ENCODE measurements at places on chromosomes 11 and 22. TPM values are rescaled to one million over a fixed set of nuclear protein-coding genes. Genes with fewer than 3 reads are reported as not detected.

The TMEM191B gene
- 1.8 TPM for polyA plus RNA-seq

The ANO1 gene
- polyA plus RNA-seq, result 8.0 TPM

The MUC2 gene
- polyA plus RNA-seq, result not detected

The PGA3 gene
- polyA plus RNA-seq, result not detected

The CRYBA4 gene
- polyA plus RNA-seq, result not detected

The GRAMD1B gene
- 7.1 TPM for polyA plus RNA-seq

The C11orf91 gene
- 0.10 TPM for polyA plus RNA-seq

The HTR3B gene
- polyA plus RNA-seq, result not detected

The USP35 gene
- 10.4 TPM for polyA plus RNA-seq

The WNT11 gene
- polyA plus RNA-seq, result 0.10 TPM

The B4GALNT4 gene
- polyA plus RNA-seq, result 45.4 TPM

The TSGA10IP gene
- 0.21 TPM for polyA plus RNA-seq

The PPME1 gene
- polyA plus RNA-seq, result 100 TPM

- no peak for DNase-seq
Measured at GRCh38 chr11:69155302-69156234, at the start of gene SMIM38. SMIM38 (plus strand) TSS chr11:69155935; CDS start chr11:69157847, 1,912 bp downstream.

DNA sequence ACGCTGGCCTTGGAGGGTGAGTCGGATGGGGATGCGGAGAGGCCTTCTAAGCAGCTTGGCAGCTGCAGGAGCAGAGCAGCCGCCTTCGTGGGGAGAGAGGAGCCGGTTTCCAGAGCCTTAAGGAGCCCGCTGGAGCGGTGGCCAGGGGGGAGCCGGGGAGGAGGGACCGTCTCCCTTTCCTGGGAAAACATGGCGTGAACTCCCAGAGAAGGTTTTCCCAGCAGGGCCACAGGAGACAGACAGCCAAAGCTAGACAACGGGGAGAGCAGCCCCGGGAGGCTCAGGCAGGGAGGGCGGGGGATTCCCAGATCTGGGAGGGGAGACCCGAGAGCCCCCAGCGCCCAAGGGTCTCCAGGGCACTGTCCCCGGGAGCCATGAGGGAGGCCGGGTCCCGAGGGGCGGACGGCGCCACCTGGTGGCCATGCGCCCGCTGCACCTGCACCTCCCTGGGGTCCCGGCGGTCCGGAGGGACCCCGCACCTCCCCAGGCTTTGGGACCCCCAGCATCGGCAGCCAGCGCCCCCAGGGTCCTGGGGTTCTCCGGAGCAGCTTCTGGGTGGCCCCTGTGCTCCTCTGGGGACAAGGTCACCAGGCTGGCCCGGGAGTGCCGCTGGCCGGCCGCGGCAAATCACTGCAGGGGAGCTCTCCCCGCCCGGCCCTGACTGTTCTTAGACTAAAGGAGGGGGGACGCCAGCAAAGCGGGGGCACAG, 2.4 kb upstream of the SYT8 start:
- no peak for DNase-seq

DNA sequence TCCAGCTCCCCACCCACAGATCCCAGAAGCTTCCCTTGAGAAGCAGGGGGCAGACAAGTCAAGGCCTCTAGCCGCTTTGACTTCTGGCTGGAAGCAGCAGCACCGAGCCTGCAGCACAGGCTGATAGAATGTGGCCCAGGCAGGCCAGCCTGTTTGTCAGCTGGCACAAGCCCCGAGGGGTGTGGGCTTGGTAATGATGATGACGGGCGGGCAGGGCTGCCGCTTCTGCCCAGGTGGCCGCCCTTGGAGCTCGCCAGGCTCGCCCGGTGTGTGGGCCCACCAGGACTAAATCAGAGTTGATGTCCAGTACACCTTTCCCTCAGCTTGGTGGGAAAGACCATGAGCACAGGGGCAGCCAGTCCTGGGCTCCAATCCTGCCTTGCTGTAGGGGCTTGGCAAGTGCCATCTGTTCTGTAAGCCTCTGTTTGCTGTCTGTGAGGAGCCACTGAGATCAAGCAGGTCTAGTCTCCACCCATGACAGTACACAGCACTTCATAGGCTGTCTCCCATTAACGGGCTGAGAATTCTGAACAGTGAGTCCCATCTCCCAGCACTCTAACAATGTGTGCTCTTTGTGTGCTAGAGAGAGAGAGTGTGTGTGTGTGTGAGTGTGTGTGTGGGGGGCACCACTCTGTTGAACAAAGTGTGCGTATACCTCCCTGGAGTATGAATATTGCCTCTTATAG, 26.8 kb downstream of the MICAL2 start:
- no peak for DNase-seq

- DNase-seq, result peak; percentile 83
Measured at GRCh38 chr11:126317756-126318573, 14.1 kb downstream of the DCPS start.

DNA sequence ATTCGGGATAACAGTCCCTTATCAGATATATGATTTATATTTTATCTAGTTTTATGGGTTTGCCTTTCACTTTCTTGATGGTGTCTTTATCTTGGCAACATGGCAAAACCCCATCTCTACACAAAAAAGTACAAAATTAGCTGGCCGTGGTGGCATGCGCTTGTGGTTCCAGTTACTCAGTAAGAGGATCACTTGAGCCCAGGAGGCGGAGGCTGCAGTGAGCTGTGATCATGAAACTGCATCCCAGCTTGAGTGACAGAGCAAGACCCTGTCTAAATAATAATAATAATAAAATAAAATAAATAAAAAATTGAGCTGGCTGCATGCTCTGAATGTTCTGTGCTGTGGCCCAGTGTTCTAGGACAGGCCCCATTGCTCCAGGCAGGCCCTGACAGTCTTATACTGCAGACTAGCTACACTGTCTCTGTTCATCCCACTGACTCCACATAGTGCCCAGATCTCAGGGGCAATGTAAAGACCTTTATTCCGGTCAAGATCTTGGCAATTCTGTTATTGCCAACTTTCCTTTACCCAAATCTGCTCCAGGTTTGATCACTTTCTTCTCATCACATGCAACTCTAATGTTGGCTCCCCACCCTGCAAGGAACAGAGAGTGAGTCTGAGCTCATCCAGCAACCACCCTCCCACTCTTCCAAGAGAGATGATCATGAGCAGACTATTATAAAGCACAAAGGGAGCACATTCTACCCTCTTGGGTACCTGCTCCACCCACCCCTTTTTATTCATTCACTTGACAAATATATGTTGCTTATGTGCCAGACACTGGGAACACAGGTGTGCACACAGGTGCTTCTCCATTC, 8.8 kb downstream of the HSPA8 start:
- no peak for DNase-seq

- no peak for DNase-seq
Measured at GRCh38 chr11:122746050-122746478, 90.5 kb downstream of the UBASH3B start.

DNA sequence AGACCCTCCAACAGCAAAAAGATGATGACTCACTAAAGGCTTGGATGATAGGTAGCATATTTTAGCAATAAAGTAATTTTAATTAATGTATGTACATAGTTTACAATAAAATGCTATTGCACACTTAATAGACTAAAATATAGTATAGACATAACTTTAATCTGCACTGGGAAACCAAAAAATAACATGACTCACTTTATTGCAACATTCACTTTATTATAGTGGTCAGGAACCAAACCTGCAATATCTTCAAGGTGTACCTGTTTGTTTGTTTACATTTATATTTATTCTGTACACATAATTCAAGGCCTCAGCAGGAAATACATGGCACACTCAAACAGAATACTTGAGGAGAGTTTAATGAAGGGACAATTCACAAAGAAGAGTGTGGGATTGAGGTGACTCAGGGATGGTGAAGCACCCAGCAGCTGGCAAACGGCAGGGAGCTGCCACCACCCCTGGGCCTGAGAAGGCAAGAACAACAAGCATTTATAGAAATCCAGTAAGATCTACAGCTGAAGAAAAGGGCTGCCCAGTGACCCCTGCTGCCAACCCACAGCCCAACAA, 51.5 kb upstream of the POU2AF2 start:
- DNase-seq, result no peak

DNA sequence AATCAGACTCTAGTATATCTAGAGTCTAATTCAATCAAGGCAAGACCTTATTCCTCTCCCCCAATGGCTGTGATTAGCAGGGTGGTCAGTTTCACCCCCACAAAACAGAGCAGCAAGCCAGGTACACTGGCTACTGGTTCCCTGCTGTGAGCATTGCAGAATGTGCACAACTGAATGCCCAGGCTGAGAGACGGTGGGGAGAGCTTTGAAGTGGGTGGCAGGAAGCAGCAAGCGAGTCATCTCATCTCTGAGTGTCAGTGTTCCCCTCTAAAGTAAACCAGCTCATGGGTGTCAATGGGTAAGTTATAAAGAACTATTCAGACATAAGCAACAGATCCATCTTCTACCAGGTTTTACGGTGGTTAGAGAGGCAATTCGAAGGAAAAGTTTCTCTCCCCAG, 37.6 kb downstream of the GAB4 start:
- no peak for DNase-seq

DNA sequence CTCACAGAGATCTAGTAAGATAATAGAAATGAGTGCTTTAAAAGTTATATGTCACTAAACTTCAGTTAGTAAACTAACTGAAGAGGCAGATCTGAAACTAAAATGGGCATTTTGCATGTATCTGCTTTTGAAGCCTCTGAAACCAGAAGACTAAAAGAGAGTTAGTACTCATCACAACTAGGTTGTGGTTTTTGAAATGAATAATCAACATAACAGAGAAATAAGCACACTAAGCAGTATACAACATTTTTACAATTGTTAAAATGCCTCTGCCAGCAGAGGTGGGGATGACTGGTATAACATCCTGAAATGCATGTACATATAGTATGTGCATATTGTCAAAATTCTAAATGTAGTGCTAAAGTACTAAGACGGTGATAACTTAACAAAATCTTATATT, 564.5 kb downstream of the DLG2 start:
- no peak for DNase-seq

- no peak for DNase-seq
Measured at GRCh38 chr11:123069908-123070821, 8.2 kb upstream of the HSPA8 start.

GRCh38 chr22:29693161-29693560, 26.6 kb upstream of the CABP7 start:
- DNase-seq, result no peak

GRCh38 chr22:17234144-17234623, 14.9 kb upstream of the ADA2 start:
- DNase-seq, result no peak

- DNase-seq, result peak; percentile 99
Measured at GRCh38 chr11:86174101-86175046, 70.2 kb upstream of the EED start.

DNA sequence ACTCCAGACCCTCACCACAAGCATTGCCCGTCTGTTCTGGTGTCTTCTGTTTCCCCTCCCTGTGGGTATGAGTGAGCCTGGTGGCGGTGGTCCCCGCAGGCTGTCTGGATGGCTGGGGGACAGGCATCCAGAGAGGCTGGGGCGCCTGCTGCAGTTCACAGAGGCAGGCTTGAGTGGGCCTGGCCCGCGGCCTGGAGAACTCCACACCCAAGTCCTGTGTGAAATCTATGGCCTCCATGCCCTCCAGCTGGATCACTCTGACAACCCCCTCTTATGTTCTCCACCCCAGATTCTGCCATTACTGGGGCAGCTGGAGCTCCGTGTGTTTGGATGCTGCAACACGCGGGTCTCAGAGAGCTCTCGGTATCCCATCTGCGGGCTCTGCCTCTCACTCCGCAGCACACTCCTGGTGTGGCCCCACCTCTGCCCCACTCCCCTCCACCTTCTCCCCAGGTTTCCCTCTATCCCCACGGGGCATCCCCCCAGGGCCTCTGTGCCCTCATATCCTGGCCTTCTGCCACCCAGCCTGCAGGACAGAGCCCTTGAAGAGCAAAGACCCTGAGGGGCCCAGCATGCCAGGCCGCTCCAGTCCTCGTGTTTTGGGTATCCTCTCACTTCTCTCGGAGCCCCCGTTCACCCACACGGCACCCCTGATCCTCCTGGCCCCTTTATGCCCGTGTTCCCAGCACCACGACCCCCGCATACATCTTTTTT, 31.3 kb downstream of the LRRC74B start:
- DNase-seq, result no peak

- DNase-seq, result peak; percentile 92
Measured at GRCh38 chr22:42754658-42755057, 34.0 kb upstream of the A4GALT start.

- no peak for DNase-seq
Measured at GRCh38 chr22:19971276-19972124, 29.9 kb upstream of the TXNRD2 start.

DNA sequence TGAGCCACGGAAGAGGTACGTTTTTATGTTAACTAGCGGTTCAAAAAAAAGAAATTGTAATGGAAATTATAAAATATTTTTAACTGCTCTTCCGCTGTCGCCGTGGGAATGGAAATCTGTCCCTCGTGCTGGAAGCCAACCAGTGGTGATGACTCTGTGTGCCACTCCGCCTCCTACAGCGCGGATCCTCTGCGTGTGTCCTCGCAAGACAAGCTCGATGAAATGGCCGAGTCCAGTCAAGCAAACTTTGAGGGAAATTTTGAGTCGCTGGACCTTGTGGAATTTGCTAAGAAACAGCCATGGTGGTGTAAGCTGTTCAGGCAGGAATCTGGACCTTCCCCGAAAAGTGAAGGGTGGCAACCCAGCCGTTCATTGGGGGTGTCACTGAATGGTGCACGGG, 2.9 kb upstream of the CBX7 start:
- no peak for DNase-seq

DNA sequence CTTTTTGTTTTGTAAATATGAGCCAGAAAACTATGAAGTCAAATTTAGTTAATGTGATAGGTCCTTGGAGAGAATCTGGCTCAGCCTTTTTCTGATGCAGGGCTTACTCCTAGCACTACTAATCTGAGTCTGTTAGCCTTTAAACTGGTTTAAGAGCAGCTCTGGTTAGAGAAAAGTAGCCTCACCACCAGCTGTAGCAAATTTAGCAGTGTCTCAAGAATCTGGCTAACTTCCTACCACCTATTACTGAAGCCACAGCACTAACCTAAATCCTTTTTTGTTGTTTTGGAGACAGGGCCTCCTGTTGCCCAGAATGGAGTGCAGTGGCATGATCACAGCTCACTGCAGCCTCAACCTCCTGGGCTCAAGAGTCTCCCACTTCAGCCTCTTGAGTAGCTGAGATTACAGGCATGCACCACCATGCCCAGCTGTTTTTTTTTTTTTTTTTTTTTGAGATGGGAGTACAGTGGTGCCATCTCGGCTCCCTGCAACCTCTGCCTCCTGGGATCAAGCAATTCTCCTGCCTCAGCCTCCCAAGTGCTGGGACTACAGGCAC, 13.9 kb downstream of the RBM4B start:
- DNase-seq, result no peak

- no peak for DNase-seq
Measured at GRCh38 chr11:76628408-76628947, 42.1 kb downstream of the LRRC32 start.

- peak; percentile 76 for DNase-seq
Measured at GRCh38 chr11:32888805-32889204, 3.8 kb upstream of the QSER1 start.

All from IMR-90 (cell line).